Right forelimb (tissue), 1 donor: ENCODE measurements at places on chromosomes 1 and 21.

DNA sequence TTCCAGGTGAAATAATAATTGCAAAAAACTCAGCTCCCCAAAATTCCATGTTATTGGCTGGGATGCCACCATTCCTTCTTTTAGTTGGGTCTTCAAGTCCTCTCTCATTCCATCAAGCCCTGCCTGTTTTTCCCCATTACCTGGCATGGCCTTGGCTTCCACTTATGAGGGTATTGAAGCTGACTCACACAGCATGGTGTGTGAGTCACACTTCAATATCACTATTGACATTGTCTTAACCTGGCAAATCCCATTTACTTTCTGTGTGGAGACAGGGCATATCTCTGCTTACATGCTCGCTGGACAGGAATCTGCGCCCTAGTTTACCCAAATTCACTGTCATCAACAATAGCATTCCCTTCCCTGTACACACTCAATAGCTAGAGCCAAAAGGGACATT, 1806.8 kb downstream of the BRINP3 start:
- DNase-seq: no peak

DNA sequence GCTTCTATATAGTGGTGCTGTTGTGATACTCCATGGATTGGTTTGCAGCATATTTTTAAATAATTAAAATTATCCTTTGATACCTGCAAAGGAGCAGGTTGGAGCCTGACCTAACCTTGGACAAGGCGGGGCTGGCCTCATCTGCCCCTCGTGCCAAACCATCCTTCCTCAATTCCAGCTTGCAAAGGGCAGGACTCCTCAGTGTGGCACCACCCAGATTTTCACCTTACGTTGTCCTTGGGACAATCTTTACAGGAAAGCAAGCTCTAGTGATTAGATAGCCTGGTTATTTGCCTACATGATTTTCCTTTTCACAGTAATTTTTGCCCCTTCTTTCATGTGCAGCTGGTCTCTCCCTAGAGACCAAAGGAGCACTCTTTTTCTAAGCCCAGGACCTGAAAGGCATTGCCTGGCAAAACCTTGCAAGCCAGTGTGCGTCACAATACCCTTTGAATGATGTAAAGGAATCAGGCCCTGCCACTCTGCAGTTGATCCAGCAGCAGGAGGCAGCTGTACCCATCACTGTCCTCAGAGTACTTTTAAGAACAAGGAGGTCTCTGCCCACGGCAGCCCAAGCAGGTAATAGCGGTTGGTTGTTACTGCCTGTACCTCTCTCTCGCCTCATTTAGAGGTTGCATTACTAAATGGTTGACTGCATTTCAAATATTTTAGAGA, 99.4 kb downstream of the ADSS2 start:
- no peak for DNase-seq

- DNase-seq: no peak
Observed at GRCh38 chr1:221794935-221795334, 53.0 kb upstream of the DUSP10 start.

- no peak for DNase-seq
Observed at GRCh38 chr1:89552471-89553081, 27.9 kb downstream of the LRRC8B start.

- DNase-seq: no peak
Observed at GRCh38 chr21:25501462-25501861, 105.8 kb downstream of the MRPL39 start.

- DNase-seq: no peak
Observed at GRCh38 chr1:154793685-154794084, 76.4 kb downstream of the KCNN3 start.

GRCh38 chr1:9871707-9872425, 38.2 kb downstream of the CTNNBIP1 start:
- no peak for DNase-seq

- peak; percentile 16 for DNase-seq
Observed at GRCh38 chr1:29383746-29384371, 147.5 kb downstream of the PTPRU start.
